Cerebellar nuclear complex (tissue), 1 donor: ENCODE measurements at places on chromosomes 16 and 17.

DNA sequence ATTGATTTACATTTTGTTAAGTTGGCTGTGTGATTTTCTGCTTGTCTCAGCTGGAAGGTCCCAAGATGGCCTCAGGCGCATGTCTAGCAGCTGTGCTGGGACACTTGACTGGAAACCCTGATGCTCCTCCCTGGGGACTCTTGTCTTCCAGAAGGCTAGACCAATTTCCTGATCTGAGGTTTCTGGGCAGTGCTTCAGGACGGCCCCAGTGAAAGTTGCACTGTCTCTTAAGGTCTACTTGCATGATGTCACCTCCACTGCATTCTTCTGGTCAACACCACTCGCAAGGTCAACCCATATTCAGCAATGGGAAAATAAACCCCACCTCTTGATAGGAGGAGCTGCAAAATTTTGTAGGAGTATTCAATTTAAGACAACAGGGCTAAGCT is 116.0 kb downstream of the SALL1 start:
- DNase-seq = no peak

GRCh38 chr17:32876417-32877163 is at the start of gene MYO1D:
Gene MYO1D, minus strand, starts transcription at chr17:32877124. Its CDS starts 252 bp downstream, at chr17:32876872.
- no peak for DNase-seq

- DNase-seq = no peak
Measured at GRCh38 chr16:89170346-89171215, 967 bp upstream of the CDH15 start.

GRCh38 chr17:20226814-20227482 is 217.8 kb downstream of the SPECC1 start:
- DNase-seq = no peak

GRCh38 chr17:65677932-65678331 is 116.5 kb upstream of the AXIN2 start:
- DNase-seq = no peak

- no peak for DNase-seq
Measured at GRCh38 chr16:822174-822908, 21.8 kb upstream of the GNG13 start.

DNA sequence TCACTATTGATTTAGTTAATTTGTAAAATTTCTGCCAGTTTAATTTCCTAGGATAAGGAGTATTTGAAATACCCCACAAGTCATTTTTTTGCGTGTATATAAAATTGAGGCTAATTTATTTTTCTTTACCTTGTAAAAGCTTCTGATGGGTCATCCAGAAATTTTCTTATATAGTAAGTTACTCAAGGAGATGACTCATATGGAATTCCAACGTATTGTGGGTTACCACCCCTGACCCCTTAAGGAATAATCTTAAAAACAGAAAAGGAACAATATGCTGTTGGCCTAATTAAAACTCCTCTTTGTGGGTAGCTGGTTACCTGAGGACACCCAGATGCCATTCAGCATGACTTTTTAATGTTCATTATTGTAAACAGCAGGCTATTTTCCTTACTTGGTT is 13.6 kb downstream of the HEATR6 start:
- DNase-seq = no peak

- DNase-seq = no peak
Measured at GRCh38 chr16:53785044-53785443, 81.1 kb downstream of the FTO start.

- no peak for DNase-seq
Measured at GRCh38 chr17:43810226-43810715, 22.7 kb downstream of the MPP3 start.

- no peak for DNase-seq
Measured at GRCh38 chr17:56708220-56708558, 114.7 kb downstream of the NOG start.

- DNase-seq = no peak
Measured at GRCh38 chr16:84546669-84547545, 42.4 kb upstream of the MEAK7 start.

GRCh38 chr16:75236736-75237397 is 14.6 kb downstream of the BCAR1 start:
- DNase-seq = no peak

DNA sequence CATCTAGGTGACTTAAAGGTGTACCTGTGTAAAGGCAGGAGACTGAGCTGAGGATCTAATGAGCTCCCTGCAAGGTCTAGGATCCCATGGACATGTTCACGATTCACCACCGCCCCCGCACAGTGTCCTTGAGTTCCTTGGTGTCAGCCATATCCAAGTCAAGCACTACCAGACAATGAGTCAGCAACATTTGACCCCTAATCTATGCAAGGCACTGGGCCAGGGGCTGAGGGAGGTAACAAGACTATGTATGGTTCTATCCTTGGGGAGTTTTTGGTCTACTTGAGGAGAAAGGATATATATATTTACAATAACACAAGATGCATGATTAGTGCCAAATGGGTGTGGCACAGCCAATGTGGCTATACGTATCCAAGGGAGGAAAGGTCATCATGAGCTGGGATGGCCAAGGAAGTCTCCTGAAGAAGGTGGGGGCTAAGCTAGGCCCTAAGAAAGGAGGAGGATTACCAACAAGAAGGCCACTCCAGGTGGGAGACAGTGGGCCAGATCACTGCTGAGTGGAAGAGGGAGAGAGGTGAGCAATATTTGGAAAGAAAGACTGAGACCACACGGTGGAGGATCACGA is 35.0 kb downstream of the ITGB3 start:
- DNase-seq = no peak

- DNase-seq = no peak
Measured at GRCh38 chr16:81730090-81731051, 48.7 kb upstream of the PLCG2 start.

DNA sequence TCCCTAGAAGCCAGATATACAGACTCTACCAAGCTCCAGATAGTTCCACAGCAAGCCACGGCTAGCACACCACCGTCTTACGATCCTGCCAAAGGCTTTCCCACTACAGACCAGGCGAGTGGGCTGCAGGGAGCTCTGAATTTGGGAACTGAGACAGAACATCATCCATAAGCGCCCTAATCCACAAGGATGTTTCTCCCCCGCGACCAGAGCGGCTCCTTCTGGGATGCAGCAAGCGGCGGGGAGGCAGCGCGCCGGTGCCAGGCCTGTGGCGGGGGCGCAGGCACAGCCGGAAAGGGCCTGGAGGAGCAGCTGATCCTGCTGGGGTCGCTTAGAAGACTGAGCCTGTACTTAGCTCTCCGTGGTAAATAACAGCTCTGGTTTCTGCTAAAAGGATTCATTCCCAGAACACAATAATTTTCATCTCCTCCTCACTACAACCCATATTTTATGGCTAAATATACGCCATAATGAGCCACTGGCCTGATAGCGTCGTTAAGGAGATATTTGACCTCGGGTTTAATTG is 16.2 kb upstream of the FOXF1 start:
- no peak for DNase-seq

DNA sequence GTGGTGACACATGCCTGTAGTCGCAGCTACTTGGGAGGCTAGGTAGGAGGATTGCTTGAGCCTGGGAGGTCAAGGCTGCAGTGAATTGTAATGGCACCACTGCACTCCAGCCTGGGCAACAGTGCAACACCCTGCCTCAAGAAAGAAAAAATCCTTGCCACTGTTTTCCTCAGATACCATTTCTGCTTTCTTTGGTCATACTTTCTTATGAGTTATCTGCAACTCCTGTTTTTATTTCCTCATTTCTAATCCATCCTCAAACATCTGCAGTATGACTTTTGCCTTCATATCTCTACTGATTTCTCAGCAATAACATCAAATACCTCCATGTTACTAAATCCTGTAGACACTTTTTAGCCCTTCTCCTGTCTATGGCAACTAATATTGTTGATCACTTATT is 3.1 kb upstream of the AP2B1 start:
- no peak for DNase-seq

- no peak for DNase-seq
Measured at GRCh38 chr17:81959362-81960129, 1.4 kb downstream of the NOTUM start.

DNA sequence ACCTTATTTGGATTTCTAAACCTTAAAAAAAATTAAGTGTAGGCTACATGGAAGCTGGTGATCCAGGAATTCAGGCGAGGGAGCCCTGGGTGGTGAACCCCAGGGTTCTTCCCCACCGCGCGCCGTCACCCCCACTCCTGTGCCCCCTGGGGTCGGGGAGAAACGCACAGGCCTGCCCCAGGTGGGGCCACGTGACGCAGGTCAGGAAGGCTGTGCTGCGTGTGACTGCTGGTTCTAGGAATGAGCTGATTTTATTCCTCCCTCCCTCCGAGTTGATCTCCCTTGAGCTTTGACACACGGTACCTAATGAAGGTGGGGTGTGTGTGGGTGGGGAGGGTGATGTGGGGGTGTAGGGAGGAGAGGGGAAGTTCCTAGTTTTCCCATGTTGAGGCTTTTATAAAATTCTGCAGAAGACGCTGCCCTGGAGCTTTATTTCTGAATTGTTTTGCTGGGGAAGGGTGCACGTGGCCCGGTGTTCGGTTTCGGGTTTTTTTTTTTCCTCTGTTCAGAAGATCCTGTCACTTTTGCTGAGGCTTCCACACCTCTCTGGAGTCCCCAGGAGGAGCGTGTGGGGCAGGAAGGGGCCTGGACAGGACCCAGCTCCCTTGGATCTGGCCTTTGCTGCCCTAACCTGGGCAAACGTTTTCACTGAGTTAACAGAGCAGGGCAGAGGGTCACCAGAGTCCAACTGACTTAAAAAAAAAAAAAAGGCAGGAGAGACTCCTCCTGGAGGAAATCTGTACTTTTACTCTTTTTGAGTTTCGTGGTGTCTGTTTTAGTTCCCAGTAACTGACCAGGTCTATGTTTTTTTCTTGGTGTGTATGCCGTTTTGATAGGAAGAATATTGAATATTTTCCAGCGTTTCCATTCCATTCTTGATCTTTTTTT is 55.8 kb upstream of the GSE1 start:
- DNase-seq = no peak

DNA sequence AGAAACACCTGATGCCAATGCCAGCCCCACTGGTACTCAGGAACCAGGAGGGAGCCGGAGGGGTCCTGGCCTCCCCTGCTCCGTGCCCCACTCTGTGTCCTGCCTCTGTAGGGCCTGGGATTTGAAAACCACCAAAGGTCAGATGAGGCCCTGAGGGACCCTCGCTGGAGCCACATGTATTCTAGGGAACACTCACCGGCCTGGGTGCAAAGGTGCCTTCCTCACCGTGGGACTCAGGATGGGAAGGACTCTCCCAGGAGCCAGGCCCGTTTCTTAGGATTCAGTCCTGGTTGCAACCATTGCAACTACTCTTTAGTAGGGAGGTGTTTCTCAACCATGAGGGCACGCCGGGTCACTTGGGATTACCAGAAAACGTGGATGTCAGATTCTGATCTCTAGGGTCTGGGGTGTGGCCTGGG is 74.6 kb downstream of the N4BP1 start:
- no peak for DNase-seq

- no peak for DNase-seq
Measured at GRCh38 chr16:25010542-25010941, 4.6 kb downstream of the ARHGAP17 start.

- no peak for DNase-seq
Measured at GRCh38 chr17:16459271-16459670, 32.7 kb downstream of the LRRC75A start.

DNA sequence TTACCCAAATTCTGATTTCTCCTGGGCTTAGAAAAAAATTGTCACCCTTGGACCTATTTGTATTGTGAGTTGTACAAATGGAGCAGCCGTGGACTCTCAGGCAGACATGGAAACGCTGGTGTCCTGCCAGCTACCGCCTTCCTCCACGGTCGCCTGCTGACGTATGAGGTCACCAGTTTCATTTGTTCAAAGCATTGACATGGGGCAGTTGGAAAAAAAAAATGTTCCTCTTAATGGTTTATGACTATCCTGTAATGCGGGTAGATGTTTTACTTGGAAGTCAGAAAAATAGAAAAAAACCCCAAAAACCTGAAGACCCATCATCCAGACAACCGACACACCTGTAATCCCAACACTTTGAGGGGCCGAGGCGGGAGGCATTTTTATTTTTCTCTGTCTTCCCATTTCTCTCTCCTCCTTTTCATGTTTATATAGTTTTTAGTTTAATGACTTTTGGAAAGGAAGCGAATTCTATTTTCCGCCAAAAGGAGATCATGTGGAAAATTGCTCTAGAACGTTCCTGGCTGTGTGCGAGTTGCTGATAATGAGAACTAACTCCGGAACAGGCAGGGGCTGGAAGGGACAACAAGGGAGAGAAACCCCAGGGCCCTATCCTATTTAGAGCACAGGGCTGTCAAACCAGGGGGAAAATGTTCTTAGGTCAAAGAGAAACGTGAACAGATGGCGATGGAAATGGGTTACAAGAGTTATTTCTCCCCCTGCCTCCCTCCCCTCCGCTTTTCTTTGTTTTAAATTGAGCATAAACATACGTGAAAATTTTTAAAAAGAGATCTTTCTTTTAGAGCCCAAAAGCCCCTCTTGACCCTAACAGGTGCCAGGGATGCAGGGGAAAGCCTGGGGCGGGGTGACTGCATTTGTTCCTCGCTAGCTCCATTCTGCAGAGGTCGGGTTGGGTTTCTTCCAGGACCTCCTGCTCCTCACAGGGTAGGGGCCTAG is 13.7 kb downstream of the DNAH17 start:
- DNase-seq = no peak

GRCh38 chr17:72380737-72381136 is 259.9 kb downstream of the SOX9 start:
- no peak for DNase-seq

- DNase-seq = no peak
Measured at GRCh38 chr16:53651357-53651756, 52.3 kb downstream of the RPGRIP1L start.

DNA sequence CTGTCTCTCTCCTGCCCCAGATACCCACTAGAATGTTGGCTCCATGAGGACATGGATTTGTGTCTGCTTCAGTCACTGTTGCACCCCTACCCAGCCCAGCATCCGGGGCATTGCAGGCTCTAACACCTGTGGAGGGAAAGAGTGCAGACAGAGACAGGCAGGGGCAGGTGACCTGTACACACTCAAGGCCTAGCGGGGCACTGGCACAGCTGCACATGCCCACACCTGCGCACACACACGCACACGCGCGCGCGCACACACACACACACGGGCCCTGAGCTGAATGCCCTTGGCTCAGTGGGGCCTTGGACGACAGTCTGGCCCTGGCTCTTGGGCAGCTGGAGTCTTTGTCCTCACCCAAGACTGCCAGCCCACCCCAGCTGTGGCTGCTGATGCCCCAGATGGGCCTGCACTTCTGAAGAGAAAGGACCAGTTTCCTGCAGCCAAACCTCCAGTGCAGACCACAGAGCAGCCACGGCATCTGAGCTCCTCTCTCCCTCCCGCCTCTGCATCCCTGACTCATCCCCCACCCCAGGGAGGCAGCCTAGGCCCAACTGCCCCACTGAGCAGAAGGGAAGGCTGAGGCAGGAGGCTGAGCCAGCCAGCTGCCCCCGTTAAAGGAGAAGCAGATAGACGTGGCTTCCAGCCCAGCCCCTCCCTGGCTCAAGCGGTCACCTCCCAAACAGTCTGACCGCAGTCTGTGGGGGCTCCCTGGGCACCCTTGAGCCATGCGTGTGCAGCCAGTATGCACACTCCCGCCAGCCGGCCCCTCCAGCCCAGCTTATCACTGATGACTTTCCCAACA is 12.3 kb upstream of the RAI1 start:
- DNase-seq = no peak

- DNase-seq = no peak
Measured at GRCh38 chr16:21302454-21302853, 24.4 kb upstream of the CRYM start.
